ENCODE measurements at places on chromosomes 12 and 14.

DNA sequence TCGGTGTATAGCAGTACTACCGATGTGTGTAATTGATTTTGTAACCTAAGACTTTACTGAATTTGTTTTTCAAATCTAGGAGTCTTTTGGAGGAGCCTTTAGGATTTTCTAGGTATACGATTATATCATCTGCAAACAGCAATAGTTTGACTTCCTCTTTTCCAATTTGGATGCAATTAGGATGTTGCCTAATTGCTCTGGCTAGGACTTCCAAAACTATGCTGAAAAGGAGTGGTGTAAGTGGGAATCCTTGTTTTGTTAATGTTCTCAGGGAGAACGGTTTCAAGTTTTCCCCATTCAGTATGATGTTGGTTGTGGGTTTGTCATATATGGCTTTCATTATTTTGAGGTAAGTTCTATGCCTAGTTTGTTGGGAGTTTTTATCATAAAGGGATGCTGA is 171.6 kb upstream of the PDE3A start:
- DNase-seq: no peak

- DNase-seq: no peak
Measured at GRCh38 chr12:77089686-77090220, 24.4 kb upstream of the E2F7 start.

DNA sequence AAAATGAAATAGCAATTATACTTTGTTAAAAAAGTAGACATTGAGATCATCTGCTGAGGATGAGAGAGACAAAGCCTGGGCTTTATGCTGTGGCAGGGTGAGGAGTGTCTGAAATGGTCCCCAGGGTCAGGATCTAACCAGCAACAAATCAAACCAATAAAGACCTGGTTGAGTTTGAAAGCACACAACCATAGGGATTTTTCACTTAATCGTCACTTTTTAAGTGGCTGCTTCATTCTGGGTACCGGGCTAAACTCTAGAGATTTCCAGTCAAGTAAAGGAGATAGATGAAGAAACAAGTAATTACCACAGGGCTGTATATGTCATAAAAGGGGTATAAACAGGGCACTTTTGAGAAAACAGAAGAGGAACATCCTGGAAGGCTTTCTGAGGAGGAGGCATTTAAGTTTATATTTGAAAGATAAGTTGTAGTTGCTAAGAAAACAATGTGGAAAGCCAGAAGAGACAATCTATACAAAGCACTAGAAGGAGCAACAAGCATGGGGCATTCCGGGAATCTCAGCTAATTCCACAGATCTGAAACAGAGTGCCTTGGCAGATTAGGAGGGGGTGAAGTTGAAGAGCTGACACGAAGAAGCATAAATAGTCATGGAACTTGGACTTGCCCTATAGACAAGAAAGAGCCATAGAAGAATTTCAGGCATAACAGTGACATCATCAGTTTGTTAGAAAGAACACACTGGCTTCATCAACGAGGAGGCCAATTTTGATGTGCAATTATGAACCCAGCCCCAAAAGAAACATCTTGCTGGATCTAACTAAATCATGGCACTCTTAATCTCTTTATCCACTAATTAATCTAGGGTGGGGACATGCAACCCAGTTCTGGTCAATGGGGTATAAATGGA is 46.9 kb upstream of the FRS2 start:
- DNase-seq: no peak

- peak; percentile 63 for DNase-seq
Measured at GRCh38 chr12:106956048-106956578, 406 bp downstream of the TMEM263 start.

DNA sequence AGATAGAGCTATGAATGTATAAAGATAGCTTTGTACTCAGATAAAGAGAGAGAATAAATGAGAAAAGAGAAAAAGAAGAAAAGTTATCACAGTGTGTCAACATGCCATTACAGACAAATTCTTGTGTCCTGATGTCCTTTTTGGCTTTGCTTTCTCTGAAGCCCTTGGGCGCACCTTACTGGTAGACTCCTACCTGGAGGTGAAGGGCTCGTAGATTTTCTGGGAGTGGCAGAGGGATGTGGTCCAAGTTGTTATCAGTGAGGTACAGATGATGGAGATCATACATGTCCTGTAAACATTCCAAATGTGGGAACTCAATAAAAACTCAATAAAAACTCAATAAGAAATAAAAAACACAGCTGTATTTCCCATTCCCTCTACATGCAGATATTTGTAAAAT is 14.9 kb upstream of the CCER1 start:
- no peak for DNase-seq

DNA sequence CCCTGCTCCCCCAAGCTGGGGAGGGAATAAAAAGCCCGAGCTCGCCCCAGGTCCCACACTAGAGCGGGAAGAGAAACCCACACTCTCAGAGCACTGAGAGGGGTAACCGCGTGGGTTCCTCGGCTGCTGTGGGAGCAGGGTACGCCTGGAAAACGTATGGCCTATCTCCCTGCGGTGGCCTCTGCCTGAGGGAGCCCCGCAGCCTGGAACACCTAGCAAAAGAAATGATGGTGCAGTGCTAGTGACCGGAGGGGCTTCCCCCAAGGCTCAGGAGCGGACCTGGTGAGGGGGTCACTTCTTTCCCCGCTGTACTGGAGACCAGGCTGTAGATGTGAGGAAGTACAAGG is 2.5 kb upstream of the OR4N2 start:
- DNase-seq: no peak

- no peak for DNase-seq
Measured at GRCh38 chr14:94143711-94144110, 14.3 kb upstream of the IFI27L2 start.

DNA sequence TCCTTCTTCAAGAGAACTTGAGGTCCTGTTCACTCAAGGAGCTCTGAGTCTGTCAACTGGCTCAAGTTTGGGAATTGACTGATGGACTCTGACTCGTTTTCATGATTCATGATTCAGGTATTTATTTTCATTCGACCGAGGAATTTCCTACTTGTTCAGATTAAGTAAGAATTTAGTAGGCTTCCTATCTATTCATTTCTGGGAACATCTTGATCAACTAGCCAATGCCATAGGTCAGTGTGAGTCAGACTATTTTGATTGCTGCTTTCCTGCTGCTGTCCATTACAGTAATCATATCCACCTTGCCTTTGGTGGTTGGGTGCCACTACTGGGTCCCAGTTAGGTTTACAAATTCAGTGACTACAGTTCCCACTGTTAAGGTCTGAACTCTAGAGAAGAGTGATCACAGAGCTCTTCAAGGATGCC is 6.1 kb downstream of the FAM186A start:
- no peak for DNase-seq

GRCh38 chr12:51841727-51842126 is 6.8 kb downstream of the FIGNL2 start:
- no peak for DNase-seq

DNA sequence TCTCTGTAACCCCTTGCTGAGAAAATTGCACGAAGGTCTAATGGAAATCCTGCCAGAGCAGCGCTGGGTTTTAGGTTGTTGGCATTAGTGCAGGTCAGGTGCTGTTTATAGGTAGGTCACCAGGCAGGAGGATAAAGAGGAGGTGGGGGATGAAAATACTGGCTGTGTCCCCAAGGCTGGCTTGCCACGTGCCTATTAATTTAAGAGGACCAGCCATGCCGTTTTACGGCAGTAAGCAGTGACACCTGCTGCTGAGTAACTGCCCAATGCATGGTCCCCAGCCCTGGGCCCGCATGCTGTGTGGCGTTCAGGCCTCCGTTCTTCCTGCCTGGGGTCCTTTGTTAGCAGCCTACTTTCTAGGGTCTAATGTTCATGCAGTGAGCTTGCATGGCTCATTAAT is 67.2 kb downstream of the WDR20 start:
- DNase-seq: no peak

DNA sequence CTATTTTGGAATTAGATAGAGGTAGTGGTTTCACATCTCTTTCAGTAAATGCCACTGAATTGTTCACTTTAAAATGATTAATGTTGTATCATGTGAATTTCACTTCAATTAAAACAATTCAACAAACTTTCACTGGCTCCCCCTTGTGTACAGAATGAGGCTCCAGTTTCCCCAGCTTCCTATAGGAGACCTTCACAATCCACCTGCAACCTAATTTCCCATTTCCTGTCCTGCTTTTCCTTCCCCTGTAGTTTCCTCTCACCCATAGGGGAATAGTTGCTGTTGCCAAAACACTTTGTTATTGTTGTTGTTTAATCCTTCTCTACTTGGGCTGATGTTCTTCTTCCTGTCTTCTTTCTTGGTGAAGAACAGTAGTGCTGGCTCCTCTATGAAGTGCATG is 59.8 kb downstream of the NPAS3 start:
- DNase-seq: no peak
